ENCODE measurements at places on chromosomes 16 and 17.

DNA sequence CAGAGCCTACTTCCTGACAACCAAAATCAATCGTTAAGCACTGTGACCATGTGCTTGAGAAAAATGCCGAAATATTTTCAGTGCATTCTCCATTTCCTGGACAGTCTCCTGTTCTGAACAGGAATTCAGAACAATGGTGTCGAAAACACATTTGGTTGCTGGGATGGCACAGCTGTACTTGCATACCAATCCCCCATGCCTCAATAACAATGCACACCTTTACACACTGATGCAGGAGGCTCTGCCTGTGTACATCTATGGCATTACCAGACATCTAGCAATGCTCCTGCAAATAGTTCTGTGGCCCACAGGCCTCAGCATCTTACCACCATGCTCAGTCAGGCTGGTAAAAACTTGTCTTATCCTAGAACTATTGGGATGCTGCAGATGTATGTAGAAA lies 6.2 kb downstream of the CHTF8 start:
- DNase-seq, result no peak

DNA sequence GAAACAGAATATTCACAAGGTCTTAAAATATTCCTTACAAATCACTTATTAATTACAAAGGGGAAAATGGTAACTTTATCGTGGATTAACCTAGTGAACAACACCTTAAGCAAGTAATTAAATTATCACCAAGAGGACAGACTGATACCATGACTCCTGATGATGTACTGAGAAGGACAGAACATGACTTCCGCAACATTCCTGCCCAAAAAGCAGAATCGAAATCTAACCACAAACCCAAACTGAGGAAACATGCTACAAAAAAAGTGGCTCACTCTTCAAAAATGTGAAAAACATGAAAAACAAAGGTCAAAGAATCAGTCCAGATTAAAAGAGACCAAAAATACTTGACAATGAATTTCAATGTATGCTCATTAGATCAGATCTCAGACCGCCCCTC lies 151.5 kb downstream of the AATF start:
- no peak for DNase-seq

- DNase-seq, result no peak
Measured at GRCh38 chr17:14838567-14838966, 426.6 kb downstream of the PMP22 start.

DNA sequence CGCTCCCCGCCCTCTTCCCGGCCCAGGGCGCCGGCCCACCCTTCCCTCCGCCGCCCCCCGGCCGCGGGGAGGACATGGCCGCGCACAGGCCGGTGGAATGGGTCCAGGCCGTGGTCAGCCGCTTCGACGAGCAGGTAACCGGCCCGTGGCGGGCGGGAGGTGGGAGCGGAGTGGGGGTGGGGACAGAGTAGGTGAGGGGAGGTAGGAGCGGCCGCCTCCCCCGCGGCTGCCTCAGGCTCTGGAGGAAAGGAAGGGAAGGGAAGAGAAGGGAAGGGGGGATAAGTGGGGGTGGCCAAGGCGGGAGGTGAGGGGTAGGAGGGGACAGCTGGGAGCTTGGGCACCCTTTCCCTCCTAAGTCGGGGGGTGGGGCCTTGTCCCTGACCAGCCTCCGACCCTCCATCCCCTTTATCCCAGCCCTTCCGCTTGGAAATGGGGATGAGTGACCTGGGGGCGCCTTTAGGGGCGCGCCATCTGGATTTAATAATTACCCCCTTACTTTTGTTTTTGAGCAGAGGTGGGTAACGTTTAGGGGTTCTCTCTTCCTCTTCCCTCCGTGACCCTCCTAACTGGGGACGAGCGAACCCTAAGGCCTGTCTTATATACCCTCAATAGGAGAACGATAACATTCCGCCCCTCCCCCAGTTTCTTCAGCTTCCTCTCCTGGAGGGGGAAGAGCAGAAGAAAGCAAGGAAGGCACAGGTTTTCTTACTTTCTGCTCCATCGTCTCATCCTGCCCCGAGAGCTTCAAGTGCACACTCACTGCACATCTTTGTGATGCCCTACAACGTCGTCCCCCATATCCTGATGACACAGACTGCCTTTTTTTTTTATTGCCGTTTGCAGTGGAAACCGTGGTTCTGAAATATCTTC lies 694 bp downstream of the NF1 start:
- DNase-seq, result peak; percentile 11

DNA sequence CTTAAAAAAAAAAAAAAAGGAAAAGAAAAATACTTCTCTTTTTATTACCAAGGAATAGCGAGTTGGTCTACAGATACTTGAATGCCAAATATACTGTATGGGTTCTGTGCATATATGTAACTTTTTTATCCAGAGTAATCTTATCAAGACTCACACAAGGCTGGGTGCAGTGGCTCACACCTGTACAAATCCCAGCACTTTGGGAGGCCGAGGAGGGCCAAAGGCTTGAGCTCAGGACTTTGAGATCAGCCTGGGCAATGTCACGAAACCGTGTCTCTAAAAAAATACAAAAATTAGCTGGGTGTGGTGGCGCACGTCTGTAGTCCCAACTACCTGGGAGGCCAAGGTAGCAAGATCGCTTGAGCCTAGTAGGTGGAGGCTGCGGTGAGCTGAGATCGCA lies 137.4 kb upstream of the TMEM97 start:
- DNase-seq, result no peak

DNA sequence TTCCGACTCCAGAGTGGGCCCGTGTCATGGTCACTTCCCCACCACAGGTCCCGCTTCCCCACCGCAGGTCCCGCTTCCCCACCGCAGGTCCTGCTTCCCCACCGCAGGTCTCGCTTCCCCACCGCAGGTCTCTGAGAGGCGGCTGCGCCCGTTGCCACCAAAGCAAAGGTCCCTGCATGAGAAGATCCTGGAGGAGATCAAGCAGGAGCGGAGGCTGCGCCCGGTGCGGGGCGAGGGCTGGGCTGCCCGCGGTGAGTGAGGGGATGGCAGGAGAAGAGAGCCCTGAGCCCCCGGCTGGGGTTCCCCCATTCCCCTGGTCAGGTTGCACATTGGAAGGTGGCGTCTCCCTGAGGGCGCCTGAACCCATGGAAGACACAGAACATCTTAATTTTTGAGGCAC lies 17.4 kb upstream of the TCF25 start:
- DNase-seq, result no peak

GRCh38 chr16:3135126-3135715 lies 392 bp downstream of the ZNF213 start:
- no peak for DNase-seq

DNA sequence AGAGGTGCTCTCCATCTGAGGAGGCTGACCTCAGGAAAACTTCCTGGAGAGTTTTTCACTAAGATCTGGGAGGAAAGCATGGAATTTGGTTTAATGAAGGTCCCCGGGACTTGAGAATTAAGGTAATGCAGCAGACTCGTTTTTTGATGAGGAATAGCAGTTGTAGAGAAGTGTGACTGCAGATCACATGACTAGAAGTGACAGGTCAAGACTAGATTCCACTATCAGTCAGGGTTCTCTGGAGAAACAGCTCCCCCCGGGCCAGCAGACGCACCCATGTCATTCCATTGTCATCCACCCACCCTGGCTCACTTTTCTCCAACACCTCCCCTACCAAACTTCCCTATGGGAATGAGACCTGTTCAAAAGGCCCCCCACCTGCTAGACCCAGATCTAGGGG lies 1.9 kb upstream of the DHRS13 start:
- no peak for DNase-seq

DNA sequence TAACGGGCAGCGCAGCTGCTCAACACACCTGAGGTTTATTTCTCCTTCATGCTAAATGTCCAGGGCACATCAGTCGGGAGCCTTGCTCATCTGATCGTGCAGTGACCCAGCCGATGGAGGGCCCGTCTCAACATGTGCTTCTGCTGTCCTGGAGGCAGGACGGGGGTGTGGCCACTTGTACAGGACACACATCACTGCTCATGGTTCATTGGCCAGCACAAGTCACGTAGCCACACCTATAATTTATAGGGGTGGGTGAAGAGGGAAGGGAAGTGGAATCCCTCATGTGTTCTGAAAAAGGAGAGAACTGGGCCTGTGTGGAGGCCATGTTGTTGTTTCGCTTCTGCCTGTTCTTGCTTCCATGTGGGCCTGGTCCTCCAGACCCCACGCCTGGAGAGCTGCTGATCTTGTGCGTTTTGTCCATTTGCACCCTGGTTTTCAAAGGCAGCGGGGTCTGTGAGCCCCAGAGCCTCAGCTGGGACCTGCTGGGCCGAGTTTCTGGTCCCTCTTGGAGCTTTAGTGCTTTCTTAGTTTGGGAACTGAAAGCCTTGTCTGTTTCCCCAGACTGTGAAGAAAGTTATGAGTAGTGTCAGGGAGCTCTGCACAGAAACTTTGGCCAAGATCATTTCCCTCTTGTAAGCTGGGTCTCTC lies 60.5 kb downstream of the CMIP start:
- no peak for DNase-seq

GRCh38 chr17:862582-862981 lies 80.4 kb downstream of the MRM3 start:
- no peak for DNase-seq

GRCh38 chr16:20851601-20852000 lies 45.3 kb downstream of the REXO5 start:
- DNase-seq, result no peak

- DNase-seq, result no peak
Measured at GRCh38 chr17:57327176-57327970, 71.0 kb downstream of the MSI2 start.

DNA sequence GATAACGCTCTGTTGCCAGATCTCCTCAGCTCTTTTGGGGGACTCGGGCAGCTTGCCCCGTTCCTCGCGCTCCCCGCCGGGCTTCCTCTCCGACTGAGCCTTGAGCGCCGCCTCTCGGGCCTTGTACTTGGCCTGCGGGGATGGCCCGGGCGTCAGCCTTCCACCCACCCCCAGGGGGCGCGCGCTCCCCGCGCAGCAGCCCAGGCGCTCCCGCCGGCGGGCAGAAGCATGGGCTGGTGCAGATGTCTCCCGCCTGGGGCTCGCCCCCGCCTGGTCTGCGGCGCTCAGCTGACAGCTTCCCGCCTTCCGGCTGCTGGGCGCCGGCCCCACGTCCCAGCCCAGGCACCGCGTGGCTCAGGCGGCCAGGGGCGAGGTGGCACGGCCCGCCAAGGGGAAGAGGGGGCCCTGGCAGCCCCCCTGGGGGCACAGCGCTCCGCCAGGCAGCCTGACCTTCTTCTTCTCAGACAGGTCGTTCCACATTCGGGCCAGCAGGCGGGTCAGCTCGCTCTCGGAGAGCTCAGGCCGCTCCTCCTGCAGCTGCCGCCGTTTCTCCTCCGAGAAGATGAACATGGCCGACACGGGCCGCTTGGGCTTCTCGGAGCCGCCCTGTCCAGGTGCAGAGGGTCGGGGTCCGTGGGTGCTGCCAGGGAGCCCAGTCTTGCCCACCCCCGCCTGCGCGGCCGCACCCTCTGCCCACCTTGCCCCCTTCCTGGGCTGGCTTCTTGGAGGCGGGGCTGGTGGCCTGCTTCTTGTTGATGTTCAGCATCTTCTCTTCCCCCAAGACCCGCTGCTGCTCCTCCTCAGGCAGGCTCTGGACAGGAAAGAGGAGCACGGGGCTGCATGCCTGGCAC lies 8.9 kb downstream of the UBTF start:
- peak; percentile 93 for DNase-seq

DNA sequence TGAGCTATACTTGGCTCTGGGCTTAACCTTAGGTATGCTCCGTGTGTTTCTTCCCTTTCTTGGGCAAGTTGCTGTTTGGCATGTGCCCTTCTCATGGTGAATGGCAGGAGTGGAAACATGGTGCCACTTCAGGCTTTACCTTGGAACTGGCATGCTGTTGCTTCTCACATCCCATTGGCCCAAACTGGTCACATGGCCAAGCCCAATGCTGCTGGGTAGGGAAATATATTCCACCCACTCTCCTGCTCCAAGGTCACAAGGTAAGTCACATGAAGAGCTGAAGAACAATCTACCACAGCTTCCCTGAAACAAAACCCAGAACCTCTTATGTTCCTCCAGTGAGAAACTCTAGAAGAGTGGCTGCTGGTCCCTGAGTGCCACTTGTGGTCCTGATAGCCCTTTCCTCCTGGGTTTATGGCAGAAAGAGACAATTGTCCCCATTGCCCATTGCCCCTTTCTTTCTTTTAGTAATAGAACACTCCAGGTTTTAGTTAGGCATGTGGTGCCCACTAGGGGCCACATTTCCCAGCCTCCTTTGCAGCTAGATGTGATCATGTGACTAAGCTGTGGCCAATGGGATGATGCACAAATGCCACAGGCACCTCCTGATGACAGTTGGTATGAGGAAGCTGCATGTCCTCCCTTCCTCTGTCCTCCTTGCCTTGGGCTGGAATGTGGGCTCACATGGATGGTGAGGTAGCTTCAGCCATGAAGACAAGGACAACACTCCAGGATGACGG lies 50.3 kb downstream of the MEOX1 start:
- no peak for DNase-seq

DNA sequence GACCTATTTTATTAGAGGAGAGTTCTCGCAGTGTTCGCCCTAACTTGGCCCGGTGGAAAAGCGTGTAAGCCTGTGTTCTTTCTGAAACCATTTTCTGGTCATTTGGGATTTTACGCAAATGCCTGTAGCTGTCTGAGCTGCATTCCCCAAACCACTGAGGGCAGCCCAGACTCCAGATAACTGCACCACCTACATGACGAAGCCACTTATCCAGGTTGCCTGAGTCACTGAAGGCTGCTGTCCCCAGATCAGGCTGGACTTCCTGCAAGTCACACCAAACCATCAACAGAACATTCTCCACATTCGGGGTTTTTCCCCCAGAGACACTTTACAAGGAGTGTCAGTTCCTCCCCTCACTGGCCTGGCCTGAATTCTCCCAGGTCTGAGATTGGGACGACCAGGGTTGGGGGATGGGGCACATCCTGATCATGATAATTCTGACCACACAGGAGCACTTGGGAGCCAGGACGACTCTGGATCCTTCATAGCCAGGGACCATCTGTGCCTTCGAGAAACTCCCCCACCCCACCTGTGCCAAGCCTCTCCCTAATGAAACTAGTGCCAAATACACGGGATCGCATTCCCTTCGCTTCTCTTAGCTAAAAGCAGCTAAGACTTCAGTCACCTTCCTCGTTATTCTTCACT lies 2.3 kb downstream of the RPRML start:
- DNase-seq, result no peak

DNA sequence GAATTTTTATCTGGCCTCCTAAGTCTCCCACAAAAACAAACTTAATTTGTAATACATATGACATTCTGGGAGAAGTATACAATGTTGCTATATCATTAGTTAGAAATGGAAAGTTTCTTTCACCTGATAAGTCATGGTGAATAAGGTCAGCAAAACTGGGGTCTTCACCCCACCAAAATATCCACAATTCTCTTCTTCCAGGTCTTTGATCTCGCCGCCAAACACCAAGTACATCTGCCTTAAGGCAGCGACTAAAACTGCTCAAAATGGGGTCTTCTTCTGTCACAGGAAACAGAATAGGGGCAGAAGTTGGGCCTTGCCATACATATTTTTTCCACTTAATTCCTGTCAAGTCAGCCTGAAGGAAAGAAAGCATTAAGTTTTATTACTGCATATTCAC lies 2.1 kb downstream of the MED13 start:
- DNase-seq, result no peak
